ELF-1 (cell line): ENCODE measurements at places on chromosomes 11 and 22.

- DNase-seq, result no peak
Observed at GRCh38 chr11:28107191-28107749, 686 bp downstream of the KIF18A start.

DNA sequence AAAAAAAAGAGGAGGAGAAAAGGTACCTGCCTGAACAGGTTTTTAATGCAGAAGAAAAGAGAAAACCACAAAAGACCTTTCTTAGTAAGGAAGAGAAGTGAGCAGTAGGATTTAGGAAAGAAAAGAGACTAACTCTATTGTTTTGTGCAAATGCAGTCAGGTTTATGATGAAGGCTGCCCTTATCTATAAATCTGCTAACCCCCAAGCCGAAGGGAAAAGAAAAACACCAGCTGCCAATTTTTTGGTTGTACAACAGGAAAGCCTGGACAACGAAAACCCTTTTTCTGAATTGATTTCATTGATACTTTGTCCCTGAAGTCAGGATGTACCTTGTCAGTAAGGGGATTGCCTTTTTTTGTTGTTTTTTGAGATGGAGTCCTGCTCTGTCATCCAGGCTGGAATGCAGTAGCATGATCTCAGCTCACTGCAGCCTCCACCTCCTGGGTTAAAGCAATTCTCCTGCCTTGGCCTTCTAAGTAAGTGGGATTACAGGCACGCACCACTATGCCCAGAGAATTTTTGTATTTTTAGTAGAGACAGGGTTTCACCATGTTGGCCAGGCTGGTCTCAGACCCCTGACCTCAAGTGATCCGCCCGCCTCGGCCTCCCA is 21.2 kb downstream of the POLD4 start:
- DNase-seq, result no peak

DNA sequence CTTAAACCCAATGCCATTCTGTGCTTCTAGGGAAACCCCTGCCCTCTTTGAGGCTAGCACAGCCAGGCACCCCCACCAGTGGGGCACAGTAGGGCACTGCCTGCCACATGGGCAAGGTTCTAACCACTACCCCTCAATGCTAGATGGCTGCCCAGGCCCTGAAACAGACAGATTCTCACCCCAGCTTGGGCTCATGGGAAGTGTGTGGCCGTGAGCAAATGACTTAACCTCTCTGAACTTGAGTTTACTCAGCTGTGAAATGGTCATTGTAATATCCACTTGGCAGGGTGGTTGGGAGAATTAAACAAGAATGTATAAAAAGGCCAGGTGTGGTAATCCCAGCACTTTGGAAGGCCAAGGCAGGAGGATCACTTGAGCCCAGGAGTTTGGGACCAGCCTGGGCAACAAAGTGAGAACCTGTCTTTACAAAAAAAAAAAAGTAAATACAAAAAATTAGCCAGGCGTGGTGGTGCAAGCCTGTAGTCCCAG is 22.4 kb downstream of the C22orf23 start:
- no peak for DNase-seq

DNA sequence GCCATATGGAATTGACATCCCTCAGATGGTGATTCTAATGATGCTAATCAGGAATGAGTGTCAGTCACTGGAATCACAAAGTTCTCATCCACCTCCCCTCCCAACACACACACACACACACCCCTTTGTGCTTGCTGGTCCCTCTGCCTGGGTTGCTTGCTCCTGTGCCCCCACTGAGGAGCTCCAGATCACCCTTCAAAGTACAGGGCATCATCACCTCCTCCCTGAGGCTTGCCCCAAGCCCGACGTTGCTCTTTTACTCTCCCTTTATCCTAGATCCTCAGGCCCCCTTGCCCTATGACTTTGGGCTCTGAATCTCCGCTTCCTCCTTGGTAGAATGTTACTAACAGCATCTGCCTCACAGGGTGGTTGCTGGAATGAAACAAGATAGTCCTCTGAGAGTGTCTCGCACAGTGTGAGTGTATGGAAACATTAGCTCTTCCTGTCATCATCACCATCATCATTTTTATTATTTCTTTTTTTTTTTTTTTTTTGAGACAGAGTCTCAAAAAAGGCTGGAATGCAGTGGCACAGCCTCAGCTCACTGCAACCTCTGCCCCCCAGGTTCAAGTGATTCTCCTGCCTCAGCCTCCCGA is 3.4 kb downstream of the TOM1 start:
- no peak for DNase-seq

DNA sequence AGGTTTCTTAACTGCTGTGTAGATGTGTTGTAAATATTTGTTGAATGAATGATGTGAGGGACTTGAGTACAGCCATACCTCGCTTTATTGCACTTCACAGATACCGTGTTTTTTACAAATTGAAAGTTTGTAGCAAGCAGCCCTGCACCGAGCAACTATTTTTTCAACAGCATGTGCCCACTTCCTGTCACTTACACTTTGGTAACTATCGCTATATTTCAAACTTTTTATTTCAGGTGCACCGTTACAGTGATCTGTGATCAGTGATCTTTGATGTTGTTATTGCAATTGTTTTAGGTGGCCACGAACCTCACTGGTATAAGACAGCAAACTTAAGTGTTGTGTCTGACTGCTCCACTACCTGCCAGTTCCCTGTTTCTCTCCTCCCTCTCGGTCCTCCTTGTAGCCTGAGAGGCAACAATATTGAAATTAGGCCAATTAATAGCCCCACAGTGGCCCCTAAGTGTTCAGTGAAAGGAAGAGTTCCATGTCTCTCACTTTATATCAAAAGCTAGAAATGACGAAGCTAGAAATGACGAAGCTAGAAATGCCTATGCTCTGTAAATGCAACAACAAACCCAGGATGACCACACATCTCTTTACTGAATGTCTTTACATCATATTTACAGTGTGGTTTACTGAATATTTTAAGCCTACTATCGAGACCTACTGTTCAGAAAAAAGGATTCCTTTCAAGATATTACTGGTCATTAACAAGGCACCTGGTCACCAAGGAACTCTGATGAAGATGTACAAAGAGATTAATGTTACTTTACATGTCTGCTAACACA is 1.0 kb downstream of the SFI1 start:
- no peak for DNase-seq

DNA sequence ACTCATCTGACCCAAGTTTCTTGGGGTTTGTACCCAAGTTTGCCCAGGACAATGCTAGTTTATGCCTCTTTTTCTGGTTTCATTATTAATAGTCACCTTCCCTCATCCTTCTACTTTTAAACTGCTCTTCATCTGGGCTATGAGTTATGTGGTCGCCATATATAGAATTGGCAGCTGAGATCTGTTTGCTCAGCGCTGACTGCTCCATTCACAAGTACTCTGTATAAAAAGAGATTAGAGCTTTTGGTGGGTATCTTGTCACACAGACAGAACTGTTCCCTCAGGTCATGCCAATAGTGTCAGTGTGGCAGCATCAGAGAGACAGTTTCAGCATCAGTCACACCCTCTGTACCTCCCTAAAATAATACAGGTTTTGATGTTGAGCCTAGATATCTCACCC is 326.0 kb downstream of the RAB38 start:
- DNase-seq, result no peak

GRCh38 chr11:73995731-73996130 is 13.1 kb upstream of the UCP2 start:
- no peak for DNase-seq

- no peak for DNase-seq
Observed at GRCh38 chr11:131987703-131988102, 617.3 kb downstream of the NTM start.

- peak; percentile 85 for DNase-seq
Observed at GRCh38 chr11:72813740-72814285, 398 bp upstream of the ATG16L2 start.

GRCh38 chr22:28250036-28250695 is 331.1 kb upstream of the PITPNB start:
- DNase-seq, result no peak

- no peak for DNase-seq
Observed at GRCh38 chr11:73203790-73204189, 14.3 kb upstream of the P2RY2 start.

DNA sequence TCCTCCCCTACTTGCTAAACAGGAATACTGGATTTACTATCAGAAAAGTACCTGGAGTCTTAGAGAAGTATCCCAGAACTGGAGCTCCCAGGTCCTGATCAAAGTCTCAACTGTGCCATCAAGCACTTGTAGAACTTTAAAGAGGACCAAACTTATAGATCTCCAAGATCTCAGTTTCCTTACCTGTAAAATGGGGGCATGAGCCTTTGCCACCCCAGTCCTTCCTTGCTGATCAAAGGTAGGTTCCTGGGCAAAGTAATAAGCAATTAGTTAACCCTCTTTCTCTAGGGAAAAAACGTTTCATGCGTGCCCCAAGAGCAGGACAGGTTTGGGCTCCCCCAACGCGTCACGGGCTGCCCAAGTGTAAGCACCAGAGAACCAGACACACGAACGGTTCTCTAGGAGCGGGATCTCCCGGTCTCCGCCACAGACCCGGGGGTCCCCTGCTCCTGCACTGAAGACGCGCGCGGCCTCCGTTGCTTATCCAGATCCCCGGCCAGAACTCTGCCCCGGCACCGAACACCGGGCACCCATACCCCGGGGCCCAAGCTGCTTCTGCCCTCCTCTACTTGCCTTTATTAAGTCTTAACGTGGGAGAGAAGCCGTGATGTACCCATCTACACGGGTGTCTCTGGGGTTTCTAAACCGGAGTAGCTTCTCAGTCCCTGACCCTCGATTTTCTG is 505 bp downstream of the ZNF214 start:
- no peak for DNase-seq

- DNase-seq, result no peak
Observed at GRCh38 chr22:50260801-50261614, 475 bp downstream of the MAPK12 start.
